ENCODE measurements at places on chromosomes 16 and 17.

- DNase-seq, result no peak
These were observed 403.4 kb downstream of the GRIN2A start for GRCh38 chr16:9778849-9779248.

- no peak for DNase-seq
These were observed 6.8 kb upstream of the TBC1D3B start for GRCh38 chr17:36183001-36183971.

- no peak for DNase-seq
These were observed 7.1 kb upstream of the ZNF213 start for GRCh38 chr16:3127745-3128144.

DNA sequence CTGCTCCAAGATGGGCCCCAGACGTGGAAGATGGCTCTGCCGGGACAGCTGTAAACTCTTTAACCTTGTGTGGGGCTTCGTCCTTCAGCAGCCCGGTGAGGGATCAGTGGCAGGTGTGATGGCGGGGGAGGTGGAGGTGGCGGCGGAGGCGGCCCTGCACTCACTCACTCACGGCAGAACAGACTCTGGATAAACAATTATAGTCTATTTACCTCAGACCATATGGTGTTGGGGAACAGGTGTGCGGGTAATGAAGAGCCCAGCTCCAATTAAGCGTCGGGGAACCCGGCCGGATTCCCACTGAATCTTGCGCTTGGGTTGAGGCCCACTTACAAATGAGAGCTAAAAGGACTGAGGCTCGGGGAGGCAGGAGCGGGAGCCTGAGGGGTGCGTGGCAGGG is 104.3 kb upstream of the SDK2 start:
- no peak for DNase-seq

DNA sequence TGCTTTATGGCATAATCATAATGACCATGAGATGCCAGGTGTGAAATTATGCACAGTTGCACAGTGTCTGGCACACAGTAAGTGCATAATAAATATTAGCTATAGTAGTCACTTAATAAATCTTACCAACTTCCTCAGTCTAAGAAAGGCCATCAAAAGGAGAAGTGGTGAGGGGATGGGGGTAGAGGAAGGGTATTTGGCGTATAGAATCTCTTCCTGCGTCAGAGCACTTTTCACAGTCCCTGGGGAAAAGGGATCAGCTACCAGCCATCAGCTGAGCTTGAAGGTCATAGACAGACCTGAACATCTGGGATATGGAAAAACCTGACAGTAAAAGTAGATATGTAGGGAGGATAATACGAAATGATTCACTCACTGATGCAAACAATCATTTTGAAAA is 5.8 kb downstream of the CRHR1 start:
- DNase-seq, result no peak

DNA sequence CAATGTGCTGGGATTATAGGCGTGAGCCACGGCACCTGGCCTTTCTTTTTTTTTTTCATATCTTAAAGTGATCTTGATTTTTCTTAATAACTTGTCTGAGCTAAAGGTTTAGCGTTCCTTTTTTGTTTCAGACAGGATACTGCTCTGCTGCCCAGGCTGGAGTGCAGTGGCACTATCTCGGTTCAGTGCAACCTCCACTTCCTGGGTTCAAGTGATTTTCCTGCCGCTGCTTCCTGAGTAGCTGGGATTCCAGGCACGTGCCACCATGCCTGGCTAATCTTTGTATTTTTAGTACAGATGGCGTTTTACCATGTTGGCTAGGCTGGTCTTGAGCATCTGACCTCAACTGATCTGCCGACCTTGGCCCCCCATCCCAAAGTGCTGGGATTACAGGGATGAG is 4.0 kb downstream of the RUSF1 start:
- no peak for DNase-seq

- DNase-seq, result no peak
These were observed 29.1 kb upstream of the ERN1 start for GRCh38 chr17:64158831-64159590.

DNA sequence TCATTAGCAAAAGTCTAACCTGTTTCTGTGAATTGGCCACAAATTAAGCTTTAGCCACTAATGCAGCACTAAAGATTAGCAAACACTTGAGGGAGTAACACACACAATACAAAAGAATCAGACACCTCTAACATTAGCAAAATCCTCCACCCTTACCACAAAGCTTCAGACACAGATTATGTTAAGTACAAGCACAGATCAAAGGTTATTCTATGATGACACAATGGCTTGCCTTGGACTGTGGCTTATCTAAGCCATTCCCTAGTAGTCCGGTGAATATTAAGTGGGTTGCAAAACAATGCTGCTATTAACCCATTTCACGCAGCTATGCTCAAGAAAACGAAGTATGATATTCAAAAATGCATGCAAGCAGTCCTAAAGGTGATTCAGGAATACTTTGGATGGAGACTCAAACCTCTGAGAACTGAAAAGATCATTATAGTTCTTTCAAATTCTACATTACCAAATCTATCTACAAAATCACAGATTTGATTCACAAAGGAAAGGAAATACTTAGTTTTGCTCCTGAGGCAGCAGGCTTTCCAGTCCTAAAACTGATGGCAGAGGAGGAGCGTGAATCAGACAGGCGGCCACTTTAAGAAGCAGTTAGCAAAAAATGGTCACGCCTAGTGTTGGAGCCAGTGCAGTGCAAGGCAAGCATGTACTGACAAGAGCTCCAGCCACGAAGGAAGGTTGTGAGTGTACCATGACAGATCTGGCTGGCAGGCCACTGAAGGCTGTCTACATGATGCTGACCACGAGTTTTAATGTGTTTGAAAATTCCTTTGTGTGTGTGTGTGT is 67.2 kb downstream of the PARN start:
- DNase-seq, result no peak

DNA sequence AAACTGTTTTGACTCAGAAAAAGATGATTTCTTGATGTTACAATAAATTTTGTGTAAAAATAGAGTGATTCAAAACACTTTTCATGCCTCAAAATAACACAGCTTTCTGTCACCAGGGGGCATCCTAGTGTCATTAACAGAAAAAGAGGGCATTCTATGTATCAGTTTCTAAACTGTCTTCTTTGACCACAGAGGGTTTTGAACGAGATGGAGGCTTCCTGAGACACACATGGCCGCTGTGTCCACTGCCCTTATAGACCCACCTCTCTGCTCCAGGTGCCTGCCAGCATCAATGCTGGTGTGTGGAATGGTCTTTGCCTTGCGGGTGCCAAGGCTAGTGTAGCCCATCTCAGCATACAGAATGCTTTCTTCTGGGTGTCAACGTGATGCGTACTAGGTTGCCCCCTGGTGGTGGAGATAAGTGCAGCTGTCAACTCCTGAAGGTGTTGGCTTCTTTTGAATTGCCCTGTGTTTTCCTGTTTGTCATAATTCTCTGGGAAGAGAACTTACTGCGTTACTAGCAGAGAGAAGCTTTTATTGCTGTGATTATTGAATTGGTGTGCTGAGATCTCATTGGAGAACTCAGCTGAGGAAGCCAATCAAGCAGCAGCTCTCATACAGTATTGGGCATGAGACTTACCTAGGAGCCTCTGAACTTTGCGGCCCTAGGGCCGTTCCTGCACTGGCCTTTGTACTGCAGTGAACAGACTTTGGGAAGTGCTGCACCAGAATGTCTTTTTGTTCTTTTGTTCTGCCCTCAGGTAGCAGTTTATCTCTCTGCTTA is 38.6 kb downstream of the USP10 start:
- peak; percentile 62 for DNase-seq

DNA sequence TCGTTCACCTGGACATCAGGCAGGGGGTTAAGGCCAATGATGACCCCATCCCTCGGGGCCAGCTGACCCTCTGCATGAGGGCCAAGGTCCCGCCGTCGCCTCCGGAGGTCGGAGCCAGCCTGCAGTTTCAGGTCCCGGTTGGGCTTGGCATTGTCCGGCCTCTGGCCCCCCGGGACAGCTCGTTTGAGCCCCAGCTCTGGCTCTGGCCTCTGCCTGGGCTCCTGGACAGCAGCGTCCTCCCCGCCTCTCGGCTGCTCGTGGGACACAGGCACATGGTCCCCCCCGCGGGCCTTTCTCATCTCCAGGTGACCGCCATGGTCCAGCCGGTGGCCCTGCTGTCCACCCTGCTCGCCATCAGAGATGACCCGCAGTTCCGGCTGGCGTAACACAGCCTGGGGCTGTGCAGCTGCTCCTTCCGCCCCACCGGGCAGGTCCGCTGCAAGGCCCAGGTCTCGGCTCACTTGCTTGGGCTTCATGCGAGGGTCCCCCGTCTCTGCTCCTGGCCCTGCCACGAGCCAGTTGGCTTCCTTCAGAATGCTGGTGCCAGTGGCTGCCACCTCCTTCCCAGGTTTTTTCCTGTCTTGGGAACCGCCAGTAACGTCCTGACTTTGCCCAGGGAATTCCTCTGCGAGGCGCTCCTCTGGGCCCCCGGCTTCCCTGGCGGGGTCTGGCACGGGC is 6.7 kb downstream of the NDUFAF8 start:
- DNase-seq, result no peak

GRCh38 chr17:17568772-17569195 is 22.7 kb downstream of the PEMT start:
- peak; percentile 18 for DNase-seq

- no peak for DNase-seq
These were observed 29.4 kb upstream of the BAHCC1 start for GRCh38 chr17:81365601-81366585.

DNA sequence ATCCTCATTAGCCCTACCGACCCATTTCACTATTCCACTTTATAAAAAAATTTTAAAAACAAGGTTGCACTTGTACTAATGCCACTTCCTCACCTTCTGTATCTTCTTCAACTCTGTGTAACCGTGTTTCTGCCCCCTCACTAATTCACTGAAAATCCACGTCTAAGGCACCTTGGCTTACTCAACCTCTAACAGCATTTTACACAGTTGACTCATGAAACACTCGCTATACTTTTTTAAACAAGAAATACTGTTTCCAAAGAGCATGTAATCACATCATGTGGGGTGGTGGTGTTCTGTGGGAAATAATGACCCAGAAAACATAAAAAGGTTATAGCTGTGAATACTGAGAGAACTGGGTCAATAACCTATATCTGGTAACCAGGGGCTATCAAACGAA is 79.9 kb downstream of the NCOR1 start:
- DNase-seq, result no peak

DNA sequence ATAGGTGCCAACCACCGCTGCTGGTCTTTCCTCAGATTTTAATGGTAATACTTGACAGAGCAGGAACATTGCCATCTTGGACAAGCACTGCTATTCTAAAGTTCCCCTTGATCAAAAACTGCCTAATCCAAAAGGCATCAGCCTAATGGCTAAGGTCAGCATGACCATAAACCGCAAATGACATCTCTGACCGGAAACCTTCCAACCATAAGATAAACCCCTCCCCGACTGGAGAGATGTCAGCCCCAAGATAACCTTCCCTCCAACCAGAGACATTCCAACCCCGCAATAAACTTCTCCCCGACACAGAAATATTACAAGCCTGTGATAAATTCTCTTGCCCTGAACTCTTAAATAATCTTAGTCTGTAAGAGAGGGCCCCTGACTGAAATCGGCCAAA is 7.4 kb upstream of the DHX40 start:
- no peak for DNase-seq

GRCh38 chr17:64390044-64390443 is 616 bp downstream of the PECAM1 start:
- DNase-seq, result no peak

- DNase-seq, result no peak
These were observed 34.8 kb downstream of the PITPNM3 start for GRCh38 chr17:6521586-6521985.

GRCh38 chr17:77834170-77835115 is 124.1 kb upstream of the TNRC6C start:
- DNase-seq, result peak; percentile 59

GRCh38 chr16:49918257-49918656 is 62.3 kb upstream of the ZNF423 start:
- DNase-seq, result no peak

DNA sequence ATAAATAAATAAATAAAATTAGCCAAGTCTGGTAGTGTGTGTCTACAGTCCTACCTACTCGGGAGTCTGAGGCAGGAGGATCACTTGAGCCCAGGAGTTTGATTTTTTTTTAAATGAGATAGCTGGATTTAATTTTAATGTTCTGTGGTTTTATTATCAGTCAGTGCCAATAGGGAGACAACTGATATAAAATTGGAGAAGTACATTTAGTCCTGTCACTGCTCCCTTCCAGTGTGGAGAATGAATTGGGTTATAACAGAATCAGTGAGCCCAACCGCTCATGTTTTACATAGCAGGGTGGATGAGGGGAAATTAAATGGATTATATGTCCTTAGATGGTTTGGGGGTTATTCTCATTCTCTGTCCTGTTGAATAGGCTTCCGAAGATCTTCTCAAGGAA is 6.2 kb downstream of the NME1 start:
- no peak for DNase-seq

DNA sequence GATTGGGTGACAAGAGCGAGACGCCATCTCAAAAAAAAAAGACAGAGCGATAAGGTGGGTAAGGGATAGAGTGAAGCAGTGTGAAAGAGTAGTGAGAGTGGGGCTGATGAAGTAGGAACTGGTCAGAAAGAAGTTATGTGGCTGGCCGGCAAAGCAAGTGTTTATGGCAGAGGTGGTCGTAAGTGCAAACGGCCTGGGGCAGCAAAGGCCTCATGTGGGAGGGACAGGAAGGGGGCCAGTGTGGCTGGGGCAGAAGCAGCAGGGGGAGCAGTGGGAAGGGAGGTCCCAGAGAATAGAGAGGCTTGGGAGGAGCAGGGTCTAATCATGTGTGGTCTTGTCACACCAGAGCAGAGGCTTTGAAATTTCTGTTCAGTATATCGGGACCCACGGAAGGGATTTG is 186.2 kb downstream of the HS3ST3B1 start:
- DNase-seq, result no peak

DNA sequence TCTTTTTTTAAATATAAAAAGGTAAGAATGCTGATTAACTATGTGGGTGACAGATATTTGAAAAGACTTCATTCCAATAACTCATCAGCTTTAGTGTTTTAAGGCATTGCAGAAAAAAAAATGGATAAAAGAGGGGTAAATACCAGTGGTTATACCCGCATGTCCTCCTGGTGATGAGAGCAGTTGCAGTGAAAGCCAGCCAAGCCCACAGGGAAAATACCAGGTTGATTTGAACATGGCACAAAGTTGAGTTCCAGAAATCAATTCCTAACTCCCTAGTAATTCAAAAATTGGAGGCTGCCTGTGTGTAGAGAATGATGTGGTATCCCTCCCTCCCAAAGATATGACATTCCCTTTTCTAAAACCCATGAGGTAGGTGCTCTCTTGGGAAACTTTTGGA is 453.2 kb upstream of the SOX9 start:
- DNase-seq, result no peak

DNA sequence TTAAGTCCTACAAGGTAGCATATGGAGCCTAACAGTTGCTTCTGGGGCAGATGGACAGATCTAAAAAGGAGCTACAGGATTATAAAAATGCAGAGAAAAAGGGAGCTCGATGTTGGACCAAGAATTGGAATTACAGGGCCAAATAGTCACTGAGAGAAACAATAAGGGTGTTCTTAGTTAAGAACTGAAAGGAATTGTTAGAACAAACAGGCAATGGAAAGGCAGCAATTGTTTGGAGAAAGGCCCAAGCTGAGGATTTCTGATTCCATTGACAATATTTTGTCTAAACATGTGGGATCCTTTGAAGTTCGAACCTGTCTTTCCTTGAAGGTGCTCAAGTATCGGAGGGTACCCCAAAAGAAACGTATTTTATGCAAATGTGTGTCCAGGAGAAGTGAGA is 513.6 kb upstream of the CDH8 start:
- no peak for DNase-seq

Data from activated gamma-delta T cell treated with anti-CD3 and anti-CD28 coated beads, Interleukin-2, amount 50 U/mL, for 16 hours (primary cell).